ENCODE measurements at places on chromosomes 2 and 18. TPM values are rescaled to one million over a fixed set of nuclear protein-coding genes. Genes with fewer than 3 reads are reported as not detected.

The RFTN2 gene
- total RNA-seq = 10.1 TPM

The COL4A4 gene
- total RNA-seq = 9.9 TPM

The ACMSD gene
- not detected for total RNA-seq

The SLC39A6 gene
- 13.9 TPM for total RNA-seq

The ANTXR1 gene
- 13.1 TPM for total RNA-seq

The GPAT2 gene
- total RNA-seq = 1.7 TPM

The FSIP2 gene
- 0.07 TPM for total RNA-seq

The CRYGC gene
- total RNA-seq = not detected

The CCDC68 gene
- total RNA-seq = 4.4 TPM

The VWC2L gene
- not detected for total RNA-seq

The PLB1 gene
- 1.3 TPM for total RNA-seq

The APLF gene
- 6.1 TPM for total RNA-seq

The FEV gene
- total RNA-seq = not detected

The GAL3ST2 gene
- not detected for total RNA-seq

Data from heart left ventricle (tissue), 16 donors.